ENCODE measurements at places on chromosomes 7 and 10. TPM values are rescaled to one million over a fixed set of nuclear protein-coding genes. Genes with fewer than 3 reads are reported as not detected.

FFAR4 gene
- not detected for total RNA-seq

AGAP3 gene
- 33.0 TPM for total RNA-seq

OPN1SW gene
- not detected for total RNA-seq

CDH23 gene
- total RNA-seq = 0.18 TPM

ZNF488 gene
- total RNA-seq = not detected

CDCA7L gene
- 10.4 TPM for total RNA-seq

MRPS24 gene
- total RNA-seq = 98.7 TPM

TECTB gene
- not detected for total RNA-seq

TM9SF3 gene
- 82.9 TPM for total RNA-seq

CARD11 gene
- 0.49 TPM for total RNA-seq

Measured in cardiac atrium fibroblast (primary cell).